Stimulated activated CD4-positive, alpha-beta T cell treated with anti-CD3 and anti-CD28 coated beads, Interleukin-1b, Interleukin-23, amount 100 ng/mL, for 1 hour (primary cell): ENCODE measurements at places on chromosomes 4 and X.

DNA sequence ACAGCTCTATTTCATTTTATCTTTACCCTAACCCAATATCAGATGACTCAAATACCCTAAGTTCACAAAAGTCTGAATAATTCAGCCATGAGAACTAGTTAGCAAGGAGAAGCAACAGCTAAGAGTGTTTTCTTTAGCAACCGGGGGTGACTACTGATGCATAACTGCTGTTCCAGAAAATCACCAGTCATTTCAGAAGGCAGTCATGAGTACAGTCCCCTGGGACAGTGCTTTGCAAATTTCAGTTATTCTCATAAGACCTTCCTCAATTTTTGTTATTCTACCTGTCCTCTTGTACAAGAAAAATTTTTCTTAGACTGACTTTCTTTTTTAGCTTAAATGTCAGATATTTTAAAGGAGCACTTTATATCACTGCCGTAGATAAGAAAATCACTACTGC, 16.4 kb downstream of the BANK1 start:
- no peak for DNase-seq

DNA sequence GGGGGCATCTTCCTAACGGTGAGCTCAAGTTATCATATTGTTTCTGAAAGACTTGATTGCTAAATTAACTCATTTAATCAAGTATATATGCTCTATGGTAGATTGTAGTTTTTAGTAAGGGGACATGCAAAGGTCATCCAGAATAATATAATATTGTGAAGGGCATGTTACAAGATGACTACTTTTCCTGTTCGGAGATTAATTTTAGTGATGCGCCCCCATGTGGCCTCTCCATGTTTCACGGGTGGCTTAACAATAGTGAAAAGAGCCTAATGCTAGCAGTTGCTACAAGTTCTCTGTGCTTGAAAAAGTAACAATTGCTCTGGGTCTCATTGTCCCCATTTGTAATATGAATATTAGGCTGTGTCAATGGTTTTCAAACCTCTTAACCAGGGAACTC, 12.2 kb downstream of the SMPX start:
- no peak for DNase-seq

DNA sequence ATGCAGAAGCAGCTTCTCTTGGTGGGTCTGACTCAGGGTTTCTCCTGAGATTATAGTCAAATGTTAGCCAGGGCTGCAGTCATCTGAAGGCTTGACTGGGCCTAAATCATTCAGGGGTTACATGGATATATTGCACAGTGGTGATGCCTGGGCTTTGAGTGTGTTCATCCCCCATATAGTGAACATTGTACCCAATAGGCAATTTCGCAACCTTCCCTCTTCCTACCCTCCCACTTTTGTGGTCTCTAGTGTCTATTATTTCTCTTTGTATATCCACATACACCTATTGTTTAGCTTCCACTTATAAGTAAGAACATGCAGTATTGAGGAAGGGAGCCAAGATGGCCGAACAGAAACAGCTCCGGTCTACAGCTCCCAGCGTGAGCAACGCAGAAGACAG, 90.3 kb upstream of the CAMK2D start:
- no peak for DNase-seq

DNA sequence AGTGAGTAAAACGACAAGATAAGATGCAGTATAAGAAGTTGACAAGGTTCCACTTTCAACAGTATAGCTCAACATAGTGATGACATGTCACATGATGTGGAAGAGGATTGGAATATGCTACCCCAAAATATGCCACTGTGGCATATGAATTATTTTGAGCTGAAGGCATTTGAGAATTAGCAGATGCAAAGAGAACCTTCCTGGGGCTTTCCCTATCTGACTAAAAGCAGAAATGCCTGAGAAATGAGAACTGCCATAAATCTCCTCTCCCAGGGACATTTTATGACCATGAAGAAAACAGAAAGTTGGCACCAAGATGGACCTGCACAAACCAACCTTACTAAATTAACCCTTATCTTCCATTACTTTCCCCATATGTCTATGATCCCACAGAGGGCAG, 24.8 kb downstream of the CDKN2AIP start:
- no peak for DNase-seq

GRCh38 chrX:150842198-150842685, 56.2 kb downstream of the CD99L2 start:
- DNase-seq = no peak

DNA sequence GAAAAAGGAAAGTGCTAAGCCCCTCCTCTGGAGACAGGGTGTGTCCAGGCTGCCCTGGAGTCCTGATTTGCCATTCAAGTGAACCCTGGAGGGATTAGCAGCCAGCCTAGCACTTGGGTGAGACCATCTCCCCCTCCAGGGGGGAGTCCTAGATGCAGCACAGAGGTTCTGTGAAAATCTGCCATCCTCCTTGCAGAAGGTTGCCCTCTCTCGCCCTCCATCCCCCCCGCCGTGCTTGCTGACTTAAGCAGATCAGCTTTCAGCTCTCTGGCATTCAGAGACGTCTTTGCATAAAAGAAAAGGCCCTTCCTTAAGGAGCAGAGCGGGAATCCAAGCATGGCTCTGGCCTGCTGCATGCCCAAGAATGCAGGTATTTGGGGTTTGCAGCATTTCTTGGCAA, 102.1 kb upstream of the SCML1 start:
- no peak for DNase-seq
